ENCODE measurements at places on chromosomes 4 and X.
A peak's percentile ranks its signal among the peaks of the same experiment; 100 is the strongest.

- DNase-seq, result no peak
Observed at GRCh38 chr4:92333016-92333415, 29.2 kb downstream of the GRID2 start.

- DNase-seq, result no peak
Observed at GRCh38 chr4:68176500-68176899, 46.8 kb upstream of the TMPRSS11F start.

DNA sequence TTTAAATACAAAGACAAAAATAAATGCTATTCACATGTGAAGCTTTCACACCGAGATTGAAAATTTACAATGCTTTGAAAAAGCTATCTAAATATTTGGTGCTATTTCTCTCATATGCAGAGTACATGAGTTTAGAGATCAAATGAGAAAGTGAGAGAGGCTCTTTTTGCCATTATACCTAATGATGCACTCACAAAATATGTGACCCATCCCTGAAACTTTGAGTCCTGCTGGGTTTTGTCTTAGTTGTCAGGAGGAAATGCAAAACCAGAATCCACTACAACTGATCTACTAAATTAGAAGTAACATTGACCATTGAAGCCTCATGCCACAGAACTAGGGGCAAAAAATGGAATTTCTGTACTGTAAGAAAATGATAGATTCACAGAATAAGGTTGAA, 251.7 kb downstream of the MAPK10 start:
- no peak for DNase-seq

GRCh38 chr4:3017504-3017903, 54.1 kb downstream of the GRK4 start:
- no peak for DNase-seq

DNA sequence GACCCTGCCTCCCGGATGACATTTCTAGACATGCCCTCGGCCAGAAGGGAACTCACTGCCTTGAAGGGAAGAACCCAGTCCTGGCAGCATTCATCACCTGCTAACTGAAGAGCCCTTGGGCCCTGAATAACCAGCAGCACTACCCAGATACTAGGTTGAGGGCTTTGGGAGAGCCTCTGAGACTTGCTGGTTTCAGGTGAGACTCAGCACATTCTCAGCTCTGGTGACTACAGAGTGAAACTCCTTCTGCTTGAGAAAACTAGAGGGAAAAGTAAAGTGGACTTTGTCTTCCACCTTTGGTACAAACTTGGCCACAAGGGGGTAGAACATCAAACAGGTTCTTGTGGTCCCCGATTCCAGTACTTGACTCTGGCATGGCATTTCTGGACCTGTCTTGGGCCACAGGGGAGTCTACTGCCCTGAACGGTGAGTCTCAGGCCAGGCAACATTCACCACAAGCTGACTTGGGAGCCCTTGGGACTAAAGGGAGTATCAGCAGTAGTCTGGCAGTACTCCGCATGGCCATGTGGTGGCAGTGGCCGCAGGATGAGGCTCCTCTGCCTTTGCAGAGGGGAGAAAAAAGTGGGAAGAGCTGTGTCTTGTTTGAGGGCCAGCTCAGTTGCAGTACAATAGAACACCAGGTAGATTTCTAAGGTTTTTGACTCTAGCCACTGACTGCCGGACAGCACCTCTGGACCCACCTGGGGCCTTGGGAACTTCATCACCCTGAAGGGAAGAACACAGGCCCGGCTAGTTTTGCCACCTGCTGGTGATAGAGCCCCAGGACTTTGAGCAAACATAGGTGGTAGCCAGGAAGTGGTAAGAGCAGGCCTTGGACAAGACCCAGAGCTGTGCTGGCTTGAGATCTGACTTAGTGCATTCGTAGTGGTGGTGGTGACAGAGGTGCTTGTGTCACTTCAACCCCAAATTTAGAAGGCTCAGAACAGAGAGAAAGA, 414.8 kb downstream of the OPHN1 start:
- DNase-seq, result no peak

GRCh38 chr4:89337681-89338080, 30.1 kb upstream of the GPRIN3 start:
- DNase-seq, result no peak

- DNase-seq, result no peak
Observed at GRCh38 chr4:145988628-145989027, 50.0 kb upstream of the ZNF827 start.

DNA sequence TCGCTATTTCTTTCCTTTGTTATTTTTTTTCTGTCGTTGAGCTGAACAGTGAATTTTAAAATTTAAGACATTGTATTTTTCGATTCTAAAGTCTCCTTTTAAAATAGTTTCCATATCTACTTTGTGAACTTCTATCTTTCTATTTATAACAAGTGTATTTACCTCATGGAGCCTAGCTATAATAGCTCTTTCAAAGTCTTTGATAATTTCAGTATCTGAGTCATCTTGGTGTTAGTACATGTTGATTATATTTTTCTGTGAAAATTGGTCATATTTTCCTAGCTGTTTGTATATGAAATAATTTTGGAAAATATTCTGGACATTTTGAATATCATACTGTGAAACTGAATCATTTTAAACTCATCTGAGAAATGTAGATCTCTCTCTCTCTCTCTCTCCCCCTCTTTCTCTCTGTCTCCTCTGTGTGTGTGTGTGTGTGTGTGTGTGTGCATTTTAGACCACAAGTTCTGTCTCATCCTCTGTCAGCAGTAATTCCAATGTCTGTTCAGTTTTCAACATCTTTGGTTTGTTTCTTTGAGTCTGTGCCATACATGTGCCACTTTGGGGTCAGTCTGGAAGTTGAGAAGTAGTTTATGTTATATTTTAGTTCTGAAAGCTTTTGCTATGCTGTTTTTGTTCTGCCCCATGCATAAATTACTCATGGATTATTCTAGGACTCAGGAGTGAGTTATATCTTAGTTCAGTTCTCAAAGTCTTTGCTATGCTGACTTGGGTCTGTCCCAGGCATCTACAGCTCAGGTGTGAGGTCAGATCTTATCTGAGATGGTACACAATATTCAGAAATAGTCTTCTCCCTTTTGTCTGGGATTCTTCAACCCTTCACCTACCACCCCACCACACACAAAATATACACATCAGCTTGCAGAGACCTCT, 366.4 kb upstream of the CASK start:
- no peak for DNase-seq

GRCh38 chr4:39278476-39278875, 87.7 kb downstream of the RFC1 start:
- DNase-seq, result no peak

- DNase-seq, result no peak
Observed at GRCh38 chr4:147310312-147310711, 170.6 kb upstream of the EDNRA start.

GRCh38 chrX:150569155-150569477, 695 bp downstream of the MTM1 start:
- DNase-seq, result no peak

GRCh38 chrX:46587753-46588171, 14.2 kb downstream of the CHST7 start:
- DNase-seq, result no peak

DNA sequence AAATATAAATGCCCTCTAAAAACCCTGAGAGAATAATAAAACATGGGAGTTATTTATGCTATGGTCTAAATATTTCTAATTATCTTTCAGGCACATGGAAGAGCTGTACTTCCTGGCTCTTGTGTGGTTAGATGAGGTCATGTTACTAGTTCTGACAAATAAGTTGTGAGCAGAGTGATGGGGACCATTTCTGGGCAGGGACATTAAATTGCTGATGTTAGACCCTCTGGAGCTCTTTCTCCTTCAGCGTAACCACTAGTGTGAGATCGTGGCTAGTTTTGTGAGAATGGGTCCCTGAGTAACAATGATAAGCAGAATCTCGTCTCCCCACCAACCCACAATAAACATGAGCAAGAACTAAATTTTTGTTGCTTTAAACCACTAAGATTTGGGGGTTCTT, 108.0 kb downstream of the MAML3 start:
- no peak for DNase-seq

- no peak for DNase-seq
Observed at GRCh38 chr4:76747563-76747962, 150.4 kb downstream of the SOWAHB start.

GRCh38 chrX:107747596-107748161, 27.9 kb downstream of the TSC22D3 start:
- DNase-seq, result peak; percentile 26

DNA sequence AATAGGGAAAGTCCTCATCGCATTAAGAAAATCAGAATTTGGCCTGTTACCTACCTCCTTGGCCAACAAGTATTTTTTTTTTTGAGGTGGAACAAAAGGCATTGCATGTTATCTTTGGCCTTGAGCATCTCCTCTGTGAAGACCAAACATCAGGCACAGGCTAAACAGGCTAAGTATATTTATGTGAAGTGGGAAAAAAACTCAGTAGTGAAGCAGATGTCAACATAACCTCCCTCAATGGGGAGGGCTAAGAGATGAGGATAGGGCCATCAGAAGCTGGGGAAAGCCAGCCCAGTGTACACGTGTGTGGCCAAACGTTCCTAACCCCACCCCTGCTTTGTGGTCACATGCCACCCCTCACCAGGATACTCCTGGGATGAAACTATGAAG, 102.5 kb downstream of the FNIP2 start:
- DNase-seq, result no peak

DNA sequence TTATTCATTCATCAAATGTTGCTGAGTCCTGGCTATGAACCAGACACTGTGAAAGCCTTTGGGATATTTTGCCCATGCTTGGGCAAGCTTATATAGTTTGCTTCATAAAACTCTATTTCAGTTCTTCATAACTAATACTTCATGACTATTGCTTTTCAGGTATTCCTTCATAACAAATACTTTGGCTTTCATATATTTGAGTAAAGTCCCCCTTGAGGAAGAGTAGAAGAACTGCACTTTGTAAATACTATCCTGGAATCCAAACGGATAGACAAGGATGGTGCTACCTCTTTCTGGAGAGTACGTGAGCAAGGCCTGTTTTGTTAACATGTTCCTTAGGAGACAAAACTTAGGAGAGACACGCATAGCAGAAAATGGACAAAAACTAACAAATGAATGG, 1.7 kb upstream of the AFP start:
- no peak for DNase-seq

GRCh38 chrX:79156818-79157217, 12.3 kb downstream of the GPR174 start:
- DNase-seq, result no peak

DNA sequence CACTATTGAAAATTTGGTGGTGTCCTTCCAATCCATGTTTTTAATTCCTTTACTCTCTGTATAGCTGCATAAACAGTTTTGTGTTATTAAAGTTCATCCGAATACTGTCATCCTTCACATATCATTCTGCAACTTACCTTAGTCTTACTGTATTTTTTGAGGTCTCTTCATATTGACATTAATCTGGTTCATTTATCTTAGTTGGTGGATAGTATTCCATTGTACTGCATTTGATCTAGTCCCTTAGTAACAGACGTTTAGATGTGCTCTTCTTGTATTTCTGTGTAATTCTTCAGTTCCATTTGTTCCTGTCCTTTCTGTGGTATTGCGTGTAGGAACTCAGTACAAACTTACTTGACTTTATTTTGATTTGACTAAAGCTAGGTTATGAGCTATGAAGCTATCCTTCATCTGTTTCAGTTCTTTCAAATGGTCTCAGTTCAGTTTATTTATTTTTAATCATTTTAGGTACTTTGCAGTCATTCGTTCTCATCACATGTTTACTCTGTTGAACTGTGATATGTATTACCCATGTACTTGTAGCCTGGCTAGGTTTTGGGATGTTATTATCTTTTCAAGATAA, 41.3 kb downstream of the RAPGEF2 start:
- DNase-seq, result no peak

GRCh38 chr4:11505221-11505971, 76.7 kb upstream of the HS3ST1 start:
- no peak for DNase-seq

- DNase-seq, result no peak
Observed at GRCh38 chr4:73166212-73166611, 92.4 kb downstream of the ANKRD17 start.

- DNase-seq, result no peak
Observed at GRCh38 chr4:4860600-4861389, 1.3 kb downstream of the MSX1 start.

All from NCI-H2171 (cell line).